ENCODE measurements at places on chromosomes 16 and 17.

- no peak for DNase-seq
Measured at GRCh38 chr17:80106176-80106575, 4.8 kb downstream of the GAA start.

DNA sequence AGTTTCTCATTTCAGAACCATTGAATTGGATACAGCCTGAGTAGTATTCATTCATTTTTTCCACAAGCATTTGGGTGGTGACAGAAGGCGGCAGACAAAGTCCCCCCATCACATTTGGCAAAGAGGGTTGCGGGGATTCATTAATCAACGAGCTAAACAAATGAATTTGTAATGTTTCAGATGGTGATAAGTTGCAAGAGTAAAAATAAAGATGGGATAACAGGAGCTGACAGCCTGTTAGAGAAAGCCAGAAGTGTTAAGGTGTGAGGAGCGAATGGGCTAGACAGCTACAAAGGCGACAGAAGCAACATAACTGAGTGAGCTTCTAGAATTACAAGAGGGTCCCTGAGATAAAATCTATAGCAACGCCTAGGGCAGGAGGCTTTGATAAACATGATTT, 342.8 kb upstream of the HSBP1 start:
- DNase-seq = no peak

- no peak for DNase-seq
Measured at GRCh38 chr17:43702637-43703036, 40.9 kb upstream of the MEOX1 start.

GRCh38 chr17:43791589-43791988, 11.4 kb downstream of the CFAP97D1 start:
- no peak for DNase-seq

DNA sequence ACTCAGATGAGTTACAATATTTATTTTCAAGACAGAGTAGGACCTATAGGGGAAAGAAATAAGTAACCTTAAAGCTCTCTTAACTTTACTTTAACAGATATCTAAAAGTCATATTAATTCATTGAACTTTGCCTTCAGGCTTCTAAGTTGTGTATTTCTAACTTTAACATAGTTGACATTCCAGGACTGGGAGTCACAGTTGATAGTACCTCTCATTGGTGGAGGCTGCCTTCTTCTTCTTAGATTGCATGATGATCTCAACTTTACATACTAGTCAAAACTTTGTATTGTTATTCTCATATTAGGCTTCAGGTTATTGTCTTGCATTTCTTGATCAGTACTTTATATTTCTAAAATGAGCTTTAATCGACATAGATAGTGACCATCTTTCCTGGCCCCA, 350.1 kb upstream of the KIF2B start:
- DNase-seq = no peak

- DNase-seq = no peak
Measured at GRCh38 chr17:20273741-20274500, 193.4 kb downstream of the LGALS9B start.

- no peak for DNase-seq
Measured at GRCh38 chr17:73906896-73907870, 262.9 kb upstream of the SDK2 start.

All from fibroblast of skin of left biceps (primary cell).